Airway epithelial cell (primary cell): ENCODE measurements at places on chromosomes 4 and X. TPM values are rescaled to one million over a fixed set of nuclear protein-coding genes. Genes with fewer than 3 reads are reported as not detected.

NR0B1 gene
- total RNA-seq: 0.23 TPM in 1 of 2 replicates, not detected in the other

DCHS2 gene
- total RNA-seq: 0.07 TPM in 1 of 2 replicates, not detected in the other

ZC4H2 gene
- total RNA-seq: 8.0 and 11.9 TPM in 2 replicates

ZNF674 gene
- 0.79 and 1.8 TPM in 2 replicates for total RNA-seq

USP17L12 gene
- total RNA-seq: not detected in 2 replicates

HSPA4L gene
- 44.9 and 45.2 TPM in 2 replicates for total RNA-seq

DMP1 gene
- not detected in 2 replicates for total RNA-seq

KIAA1210 gene
- not detected in 2 replicates for total RNA-seq

PAGE2 gene
- total RNA-seq: not detected in 2 replicates

ANK2 gene
- total RNA-seq: 0.23 and 0.92 TPM in 2 replicates

TRIML2 gene
- not detected in 2 replicates for total RNA-seq

HELT gene
- total RNA-seq: not detected in 2 replicates

PDZD4 gene
- 0.14 TPM in 1 of 2 replicates, not detected in the other for total RNA-seq

MAGEA6 gene
- not detected in 2 replicates for total RNA-seq

NUDT11 gene
- 11.8 and 12.8 TPM in 2 replicates for total RNA-seq

CASP3 gene
- 20.1 and 30.1 TPM in 2 replicates for total RNA-seq

DDX53 gene
- not detected in 2 replicates for total RNA-seq

NXF2B gene
- total RNA-seq: not detected in 2 replicates

CT47B1 gene
- total RNA-seq: not detected in 2 replicates

SPIN3 gene
- 2.5 and 2.6 TPM in 2 replicates for total RNA-seq

MUC7 gene
- not detected in 2 replicates for total RNA-seq

NLGN4X gene
- total RNA-seq: not detected in 2 replicates

GLOD5 gene
- total RNA-seq: not detected in 2 replicates

SGMS2 gene
- 86.9 and 101 TPM in 2 replicates for total RNA-seq

ARHGEF38 gene
- total RNA-seq: under 0.01 TPM in 1 of 2 replicates, not detected in the other

DACH2 gene
- 0.05 and 0.21 TPM in 2 replicates for total RNA-seq

MAGEC3 gene
- not detected in 2 replicates for total RNA-seq

CHIC2 gene
- total RNA-seq: 17.0 and 28.8 TPM in 2 replicates

BEND2 gene
- not detected in 2 replicates for total RNA-seq

CFAP299 gene
- total RNA-seq: not detected in 2 replicates

TAF7L gene
- not detected in 2 replicates for total RNA-seq

TNMD gene
- not detected in 2 replicates for total RNA-seq

AMBN gene
- not detected in 2 replicates for total RNA-seq

NEIL3 gene
- 4.2 and 4.3 TPM in 2 replicates for total RNA-seq

RAP1GDS1 gene
- 36.2 and 47.0 TPM in 2 replicates for total RNA-seq

TBC1D14 gene
- 49.0 and 64.5 TPM in 2 replicates for total RNA-seq

GCNA gene
- total RNA-seq: 0.35 and 1.6 TPM in 2 replicates

ZNF518B gene
- 11.8 and 18.3 TPM in 2 replicates for total RNA-seq

TXK gene
- not detected in 2 replicates for total RNA-seq

HTRA3 gene
- 0.71 and 0.84 TPM in 2 replicates for total RNA-seq

MEPE gene
- not detected in 2 replicates for total RNA-seq

NDP gene
- total RNA-seq: 0.07 TPM in 1 of 2 replicates, not detected in the other

LONRF3 gene
- not detected in 2 replicates for total RNA-seq

GLRB gene
- total RNA-seq: 0.42 and 0.78 TPM in 2 replicates

CXCL9 gene
- total RNA-seq: not detected in 2 replicates

EPGN gene
- total RNA-seq: 12.8 and 18.5 TPM in 2 replicates

GC gene
- total RNA-seq: not detected in 2 replicates

AFP gene
- 0.56 TPM in 1 of 2 replicates, not detected in the other for total RNA-seq

KCTD8 gene
- total RNA-seq: not detected in 2 replicates

FAAH2 gene
- 1.6 and 6.6 TPM in 2 replicates for total RNA-seq

TEX13D gene
- total RNA-seq: not detected in 2 replicates

TAPT1 gene
- total RNA-seq: 4.6 and 7.7 TPM in 2 replicates

ABLIM2 gene
- total RNA-seq: 0.14 and 0.23 TPM in 2 replicates

DDX60 gene
- 3.0 and 5.9 TPM in 2 replicates for total RNA-seq

CDS1 gene
- 12.3 and 20.7 TPM in 2 replicates for total RNA-seq

BRS3 gene
- total RNA-seq: not detected in 2 replicates

TMEM35A gene
- 0.51 and 0.56 TPM in 2 replicates for total RNA-seq

PABPC1L2A gene
- not detected in 2 replicates for total RNA-seq

JADE1 gene
- total RNA-seq: 3.2 and 5.1 TPM in 2 replicates
